ENCODE measurements at places on chromosomes 16 and 17. TPM values are rescaled to one million over a fixed set of nuclear protein-coding genes. Genes with fewer than 3 reads are reported as not detected.
A peak's percentile ranks its signal among the peaks of the same experiment; 100 is the strongest.

- DNase-seq: no peak
These were observed 39.7 kb downstream of the ABCC6 start for GRCh38 chr16:16183562-16183961.

DNA sequence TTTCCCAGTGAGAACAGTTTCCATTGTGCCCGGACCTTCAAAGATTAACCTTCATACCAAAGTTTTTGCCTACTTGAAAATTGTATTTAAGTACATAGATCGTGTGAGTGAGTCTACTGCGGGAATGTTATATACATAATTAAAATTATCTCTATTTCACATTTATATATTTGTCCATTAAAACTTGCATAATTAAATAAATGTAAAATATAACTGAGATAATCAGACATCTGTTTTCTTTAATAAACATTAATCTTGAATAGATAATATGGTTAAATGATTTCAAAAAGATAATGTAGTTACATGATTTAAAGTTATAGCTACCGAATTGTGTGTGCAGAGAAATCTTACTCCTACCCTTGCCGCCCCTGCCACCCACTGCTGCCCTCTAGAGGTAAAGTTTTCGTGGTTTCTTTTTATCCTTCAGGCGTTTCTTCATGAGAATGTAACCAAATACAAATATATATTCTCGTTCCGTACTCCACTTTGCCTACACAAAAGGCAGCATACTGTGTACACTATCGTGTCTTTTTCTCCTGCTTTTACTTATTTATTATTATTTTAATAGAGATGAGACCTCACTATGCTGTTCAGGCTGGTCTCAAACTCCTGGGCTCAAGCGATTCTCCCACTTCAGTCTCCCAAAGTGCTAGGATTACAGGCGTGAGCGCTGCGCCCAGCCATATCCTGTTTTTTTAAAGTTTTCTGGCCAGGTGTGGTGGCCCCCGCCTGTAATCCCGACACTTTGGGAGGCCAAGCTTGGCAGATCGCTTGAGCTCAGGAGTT, 35.6 kb downstream of the RPA1 start:
- peak; percentile 22 for DNase-seq

DNA sequence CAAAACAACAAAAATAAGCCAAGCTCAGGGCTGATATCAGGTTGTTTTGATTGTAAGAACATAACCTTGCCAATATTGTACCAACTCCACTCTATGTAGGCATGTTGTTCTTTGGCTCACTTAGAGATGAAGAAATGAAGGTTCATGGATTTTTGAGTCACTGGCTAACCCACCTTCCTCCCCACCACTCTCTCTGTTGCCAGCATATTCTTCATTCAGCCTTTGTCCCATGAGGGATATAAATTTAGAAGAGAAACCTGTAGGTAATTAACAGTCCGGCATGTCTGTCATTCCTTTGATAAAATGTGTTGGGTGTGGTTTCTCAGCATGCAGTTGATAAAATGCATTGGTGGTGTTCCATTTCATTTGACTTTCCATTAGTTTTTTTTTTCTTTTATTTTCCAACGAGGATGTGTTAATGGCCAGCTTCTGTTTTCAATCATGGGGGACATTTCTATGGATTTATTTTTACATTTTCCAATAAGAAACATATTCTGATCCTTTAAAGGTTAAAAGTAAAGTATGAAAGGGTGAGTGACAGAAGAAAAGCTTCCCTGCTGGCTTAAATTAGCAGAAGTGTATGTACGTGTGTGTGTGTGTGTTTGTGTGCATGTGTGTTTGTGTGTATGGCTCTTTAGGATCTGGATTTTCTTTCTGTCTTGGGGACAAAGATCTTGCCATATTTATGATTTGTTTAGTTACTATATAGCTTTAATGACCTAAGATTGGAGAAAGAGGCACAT, 166.2 kb upstream of the KCNJ16 start:
- DNase-seq: no peak

DNA sequence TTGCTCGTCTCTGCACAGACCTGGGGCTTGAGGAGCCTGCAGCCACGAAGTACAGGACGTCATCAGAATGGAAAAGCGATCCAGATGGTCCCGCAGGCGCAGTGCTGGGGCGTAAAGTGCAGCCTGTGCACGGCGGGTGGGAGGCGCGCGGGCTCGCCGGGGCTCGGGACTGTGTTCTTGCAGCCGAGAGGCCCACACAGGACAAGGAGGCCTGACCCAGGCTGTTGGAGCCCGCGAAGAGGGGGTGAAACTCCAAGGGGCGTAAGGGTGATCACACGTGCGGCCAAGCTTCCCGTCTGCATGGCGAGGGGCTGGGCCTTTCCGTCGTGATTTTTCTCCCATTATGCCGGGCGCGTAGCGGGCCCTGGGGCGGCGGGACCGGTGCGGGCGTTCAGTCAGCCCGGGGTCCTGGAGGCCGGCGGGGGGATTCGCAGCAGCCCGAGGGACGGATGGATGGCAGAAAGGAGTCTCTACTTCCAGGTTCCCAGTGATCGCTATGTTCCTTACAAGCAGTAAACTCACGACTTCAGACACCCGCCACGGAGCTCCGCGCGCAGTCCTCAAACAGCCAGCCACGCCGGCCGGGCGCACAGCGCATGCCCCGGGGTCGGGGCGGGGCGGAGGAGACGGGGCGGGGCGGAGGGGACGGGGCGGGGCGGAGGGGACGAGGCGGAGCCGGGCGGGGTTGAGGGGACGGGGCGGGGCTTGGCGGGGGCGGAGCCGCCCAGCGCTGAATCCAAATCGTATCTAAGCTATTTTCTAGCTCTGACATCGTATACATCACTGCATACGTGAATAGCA, 141.0 kb upstream of the KCNJ18 start:
- DNase-seq: peak; percentile 86

DNA sequence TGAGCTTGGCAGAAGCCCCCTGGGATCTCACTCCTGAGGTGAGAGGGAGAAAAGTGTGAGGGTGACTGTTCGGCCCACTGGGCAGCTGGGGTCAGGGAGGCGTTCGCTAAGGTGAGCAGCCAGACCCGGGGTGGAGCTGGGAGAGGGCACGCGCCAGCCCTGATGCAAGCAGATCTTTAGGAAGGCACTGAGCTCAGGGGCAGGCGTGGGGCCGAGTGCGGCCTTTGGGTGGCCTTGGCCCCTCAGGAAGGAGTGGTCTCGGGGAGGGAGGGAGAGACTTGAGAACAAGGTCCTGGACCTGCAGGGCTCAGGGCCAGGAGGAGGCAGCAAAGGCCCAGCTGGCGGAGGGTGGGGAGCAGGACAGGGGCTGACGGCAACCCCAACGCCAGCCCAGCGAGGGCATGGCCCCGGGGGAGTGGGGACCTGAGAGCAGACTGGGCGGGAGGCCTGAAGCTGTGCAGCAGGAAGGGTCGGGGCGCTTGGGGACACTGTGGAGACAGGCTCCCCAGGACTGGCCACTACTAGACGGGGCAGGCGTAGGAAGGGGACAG, 14.5 kb upstream of the WDR45B start:
- no peak for DNase-seq

- no peak for DNase-seq
These were observed 15.1 kb upstream of the TIMP2 start for GRCh38 chr17:78940258-78940657.

DNA sequence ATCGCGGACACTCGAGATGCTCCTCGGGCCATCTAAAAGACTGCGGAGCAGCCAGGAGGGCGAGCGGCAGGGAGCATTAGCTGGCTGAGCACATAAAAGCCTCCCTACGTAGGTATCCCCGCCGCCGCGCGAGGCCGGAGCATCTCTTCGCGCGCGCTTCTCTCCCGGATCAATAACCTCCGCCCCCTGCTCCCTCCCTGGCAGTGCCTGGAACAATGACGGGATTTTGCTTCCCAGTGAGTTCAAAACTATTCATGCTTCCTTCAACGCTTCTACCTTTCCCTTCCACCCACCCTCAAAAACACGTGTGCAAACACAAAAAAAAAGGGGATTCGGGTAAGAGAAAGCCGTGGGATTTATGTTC, 984 bp downstream of the CENPV start:
- peak; percentile 70 for DNase-seq

GRCh38 chr16:86491640-86492023, 18.7 kb upstream of the FOXF1 start:
- no peak for DNase-seq

- no peak for DNase-seq
These were observed 31.7 kb downstream of the CMTM3 start for GRCh38 chr16:66636199-66636598.

- DNase-seq: no peak
These were observed 32.0 kb upstream of the DNAH17 start for GRCh38 chr17:78609191-78609641.

GRCh38 chr17:72672729-72673128, 419.8 kb downstream of the SLC39A11 start:
- DNase-seq: no peak

DNA sequence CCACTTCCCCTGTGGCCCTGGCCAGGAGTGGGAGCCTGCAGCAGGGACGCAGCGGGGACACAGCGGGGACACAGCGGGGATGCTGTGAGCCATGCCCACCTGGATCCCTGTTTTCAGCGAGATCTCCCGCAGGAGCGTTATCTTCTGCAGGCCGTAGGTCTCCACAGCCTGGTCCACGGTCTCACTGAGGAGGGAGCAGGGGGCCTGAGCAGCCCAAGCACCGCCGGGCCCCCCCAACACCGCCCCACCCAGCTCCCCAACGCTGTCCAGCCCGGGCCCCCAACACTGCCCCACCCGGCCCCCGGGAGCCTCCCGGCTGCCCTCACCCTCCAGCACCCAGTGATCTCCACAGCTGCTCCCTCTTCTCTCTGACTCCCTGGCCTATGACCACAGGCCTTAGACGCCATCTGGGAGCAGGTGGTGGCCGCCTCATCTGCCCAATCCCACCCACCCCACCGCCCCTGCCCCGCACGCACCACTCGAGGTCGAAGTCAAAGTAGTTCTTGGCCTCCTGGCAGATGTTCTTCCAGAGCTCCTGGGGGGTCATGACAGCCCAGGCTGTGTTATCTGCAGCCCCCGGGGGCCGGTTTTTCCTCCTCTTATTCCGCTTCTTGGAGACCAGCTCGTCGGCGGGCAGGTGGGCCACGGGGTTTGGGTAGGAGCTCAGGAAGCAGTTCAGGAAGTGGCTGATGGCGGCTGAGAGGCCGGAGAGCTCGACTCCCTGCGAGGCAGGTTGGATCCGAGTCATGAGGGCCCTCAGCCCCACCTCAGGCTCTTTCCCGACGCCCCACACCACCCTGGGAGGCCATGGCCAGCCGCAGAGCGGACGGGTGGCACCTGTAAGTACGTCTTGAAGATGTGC, 17.0 kb downstream of the CLUH start:
- no peak for DNase-seq

DNA sequence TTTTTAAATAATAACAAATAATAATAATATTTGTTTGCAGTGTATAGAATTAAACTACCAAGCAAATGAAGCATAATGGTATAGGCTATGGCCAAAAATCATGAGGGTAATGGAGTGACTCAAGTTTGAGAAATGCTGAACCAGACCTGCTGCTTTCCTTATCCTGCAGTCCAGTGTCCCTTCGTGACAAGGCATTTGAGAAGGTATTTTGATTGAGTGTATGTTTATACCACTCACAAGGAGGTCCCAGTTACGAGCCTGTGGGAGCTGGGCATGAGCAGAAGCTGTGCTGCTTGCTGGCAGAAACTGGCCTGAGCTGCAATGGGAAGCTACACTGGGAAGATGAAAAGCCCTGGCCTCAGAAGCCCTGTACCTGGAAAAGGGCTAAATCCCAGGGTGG, 50.3 kb downstream of the GNAO1 start:
- peak; percentile 74 for DNase-seq

GRCh38 chr16:31484491-31485171, 1.7 kb downstream of the SLC5A2 start:
- DNase-seq: peak; percentile 18

Gene QPRT
- not detected for total RNA-seq

Gene CIBAR2
- total RNA-seq: not detected

Gene SAMD14
- total RNA-seq: 1.7 TPM

Gene PDE6G
- total RNA-seq: not detected
